Testis (tissue), 5 donors: ENCODE measurements at places on chromosomes 4 and X. TPM values are rescaled to one million over a fixed set of nuclear protein-coding genes. Genes with fewer than 3 reads are reported as not detected.

The TLR8 gene
- 1.3 TPM for polyA plus RNA-seq

The ARX gene
- polyA plus RNA-seq: 4.9 TPM

The MSANTD1 gene
- polyA plus RNA-seq: 3.6 TPM

The PAGE3 gene
- polyA plus RNA-seq: 7.6 TPM

The MAGEB17 gene
- 3.7 TPM for polyA plus RNA-seq

The NRK gene
- polyA plus RNA-seq: 3.7 TPM

The LIMCH1 gene
- polyA plus RNA-seq: 20.9 TPM

The RTL5 gene
- 18.0 TPM for polyA plus RNA-seq

The ZDHHC15 gene
- polyA plus RNA-seq: 1.3 TPM

The PABPC1L2B gene
- 0.73 TPM for polyA plus RNA-seq

The XK gene
- 2.6 TPM for polyA plus RNA-seq

The CHIC1 gene
- 4.0 TPM for polyA plus RNA-seq

The XAGE1A gene
- polyA plus RNA-seq: 31.7 TPM

The FHDC1 gene
- polyA plus RNA-seq: 2.9 TPM

The F11 gene
- not detected for polyA plus RNA-seq

The TCEAL1 gene
- 30.9 TPM for polyA plus RNA-seq

The MAB21L2 gene
- polyA plus RNA-seq: not detected

The ARR3 gene
- not detected for polyA plus RNA-seq

The EREG gene
- not detected for polyA plus RNA-seq

The TFDP3 gene
- 8.5 TPM for polyA plus RNA-seq

The FAM241A gene
- polyA plus RNA-seq: 5.7 TPM

The LPAR4 gene
- polyA plus RNA-seq: not detected
